Renal cortical epithelial cell (primary cell): ENCODE measurements at places on chromosomes 5 and 9. TPM values are rescaled to one million over a fixed set of nuclear protein-coding genes. Genes with fewer than 3 reads are reported as not detected.

IRX1 gene
- 3.3 and 11.7 TPM in 2 replicates for total RNA-seq

RORB gene
- total RNA-seq: not detected in 2 replicates

FAM78A gene
- total RNA-seq: 0.17 and 0.85 TPM in 2 replicates

C8G gene
- 0.10 and 1.7 TPM in 2 replicates for total RNA-seq

GRXCR2 gene
- total RNA-seq: not detected in 2 replicates

DNA sequence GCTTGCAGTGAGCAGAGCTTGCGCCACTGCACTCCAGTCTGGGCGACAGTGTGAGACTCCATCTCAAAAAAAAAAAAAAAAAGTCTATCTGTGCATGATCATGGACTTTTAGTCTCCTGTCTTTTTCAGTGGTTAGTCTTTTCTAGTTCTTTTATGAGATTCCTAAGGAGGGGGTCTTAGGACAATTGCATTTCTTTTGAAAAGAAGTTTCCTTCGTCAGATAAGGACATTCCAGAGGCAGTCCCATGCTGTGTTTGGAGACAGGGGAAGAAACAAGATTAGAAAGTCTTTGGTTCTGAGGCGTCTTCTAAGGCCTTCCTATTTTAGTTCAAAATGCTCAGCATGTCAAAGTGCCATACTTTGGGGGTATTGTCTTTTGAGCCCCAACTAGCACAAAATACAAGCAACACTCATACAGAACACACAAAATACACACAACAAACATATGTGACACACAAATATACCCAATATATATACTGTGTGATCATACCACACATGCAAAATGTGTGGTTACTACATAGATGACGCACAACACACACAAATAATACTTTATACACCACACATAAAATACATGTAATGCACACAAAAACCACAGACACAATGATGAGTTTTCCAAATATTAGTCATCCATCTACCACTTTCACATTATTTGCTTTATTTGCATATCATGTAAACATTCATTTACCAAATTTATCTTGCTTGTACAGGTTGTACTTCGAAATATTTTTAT, 394.5 kb downstream of the SPATA31D1 start:
- no peak for DNase-seq

DNA sequence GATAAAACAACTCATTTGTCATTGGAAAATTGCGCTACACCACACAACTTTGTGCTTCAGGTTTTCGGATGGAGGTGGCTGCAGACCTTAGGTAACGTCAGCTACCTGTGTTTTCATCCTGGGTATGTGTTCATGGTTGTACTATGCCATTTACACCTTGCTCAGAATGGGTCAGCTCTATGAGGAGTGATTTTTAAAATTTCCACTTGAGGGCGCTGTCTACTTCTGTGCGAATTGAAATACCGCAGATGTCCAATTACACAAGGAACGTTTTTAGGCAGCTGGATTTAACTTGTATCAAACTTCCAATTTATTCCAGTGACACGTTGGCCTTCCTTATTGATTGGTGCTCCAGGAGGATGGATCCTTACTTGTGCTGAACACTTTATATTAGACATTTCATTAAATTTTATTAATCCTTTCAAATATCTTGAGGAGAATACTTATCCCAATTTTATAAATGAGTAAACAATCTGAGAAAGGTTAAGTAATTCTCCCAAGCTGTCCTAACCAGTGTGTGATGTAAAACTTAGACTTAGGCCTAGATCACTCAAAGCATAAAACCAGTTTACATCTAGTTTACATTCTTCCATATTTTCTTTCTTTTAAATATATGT, 23.4 kb downstream of the DMRTA1 start:
- peak; percentile 51 for DNase-seq

DNA sequence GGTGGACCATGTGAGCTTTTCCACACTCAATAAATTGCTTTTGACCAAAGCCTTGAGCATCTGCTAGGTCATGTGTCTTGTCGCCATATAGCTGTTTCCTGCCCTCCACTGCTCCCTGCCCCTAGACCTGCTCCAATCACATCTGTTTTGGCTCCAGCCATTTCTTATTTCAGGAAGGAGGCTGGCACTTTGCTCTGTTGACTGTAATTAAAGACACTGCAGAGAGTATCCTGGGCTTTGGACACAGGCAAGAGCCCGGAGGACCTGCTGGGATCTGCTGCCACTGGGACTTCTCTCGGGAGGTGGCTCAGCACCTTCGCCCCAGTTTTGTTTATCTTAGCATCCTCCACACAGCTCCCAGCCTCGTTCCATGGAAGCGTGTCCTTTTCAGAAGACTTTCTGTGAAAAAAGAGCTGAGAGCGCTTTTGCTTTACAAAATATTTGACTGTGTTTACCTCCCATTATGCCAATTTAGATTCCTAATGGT, 153.2 kb downstream of the MED10 start:
- no peak for DNase-seq

DNA sequence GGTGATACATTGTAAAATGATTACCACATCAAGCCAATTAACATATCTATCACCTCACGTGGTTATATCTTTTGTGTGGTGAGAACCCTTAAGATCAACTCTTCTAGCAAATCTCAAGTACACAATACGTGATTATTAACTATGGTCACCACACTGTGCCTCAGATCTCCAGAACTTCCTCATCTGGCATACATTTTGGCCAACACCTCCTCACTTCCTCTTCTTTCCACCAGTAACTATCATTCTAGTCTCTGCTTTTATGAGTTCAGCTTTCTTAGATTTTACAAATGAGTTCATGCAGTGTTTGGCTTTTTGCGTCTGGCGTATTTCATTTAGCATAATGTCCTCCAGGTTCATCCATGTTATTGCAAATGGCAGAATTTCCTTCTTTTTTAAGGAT, 35.8 kb downstream of the PRKACG start:
- DNase-seq: no peak

- DNase-seq: no peak
Measured at GRCh38 chr9:129459547-129460322, 161.2 kb downstream of the C9orf50 start.

GRCh38 chr9:133160742-133161546, 2.8 kb downstream of the GBGT1 start:
- peak; percentile 90 for DNase-seq

DNA sequence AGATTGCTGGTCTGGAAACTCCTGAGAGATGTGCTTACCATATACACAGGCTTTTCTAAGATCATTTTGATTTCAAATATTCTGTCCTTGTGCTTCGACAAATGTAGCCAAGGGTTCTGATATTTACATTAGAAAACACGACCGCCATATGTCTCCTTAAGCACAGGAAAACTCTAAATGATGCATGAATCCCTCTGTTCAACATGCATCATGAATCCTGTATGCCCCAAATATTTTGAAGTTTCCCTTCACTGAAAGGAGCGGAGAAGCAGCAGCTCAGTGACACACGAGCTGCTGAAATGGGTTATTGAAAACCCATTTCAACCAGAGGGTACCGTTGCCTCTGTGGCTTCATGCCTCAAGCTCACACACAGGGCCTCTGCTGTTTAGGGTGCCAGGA, 74.4 kb downstream of the NREP start:
- no peak for DNase-seq

GRCh38 chr5:69489246-69489645, 3.3 kb upstream of the OCLN start:
- no peak for DNase-seq

DNA sequence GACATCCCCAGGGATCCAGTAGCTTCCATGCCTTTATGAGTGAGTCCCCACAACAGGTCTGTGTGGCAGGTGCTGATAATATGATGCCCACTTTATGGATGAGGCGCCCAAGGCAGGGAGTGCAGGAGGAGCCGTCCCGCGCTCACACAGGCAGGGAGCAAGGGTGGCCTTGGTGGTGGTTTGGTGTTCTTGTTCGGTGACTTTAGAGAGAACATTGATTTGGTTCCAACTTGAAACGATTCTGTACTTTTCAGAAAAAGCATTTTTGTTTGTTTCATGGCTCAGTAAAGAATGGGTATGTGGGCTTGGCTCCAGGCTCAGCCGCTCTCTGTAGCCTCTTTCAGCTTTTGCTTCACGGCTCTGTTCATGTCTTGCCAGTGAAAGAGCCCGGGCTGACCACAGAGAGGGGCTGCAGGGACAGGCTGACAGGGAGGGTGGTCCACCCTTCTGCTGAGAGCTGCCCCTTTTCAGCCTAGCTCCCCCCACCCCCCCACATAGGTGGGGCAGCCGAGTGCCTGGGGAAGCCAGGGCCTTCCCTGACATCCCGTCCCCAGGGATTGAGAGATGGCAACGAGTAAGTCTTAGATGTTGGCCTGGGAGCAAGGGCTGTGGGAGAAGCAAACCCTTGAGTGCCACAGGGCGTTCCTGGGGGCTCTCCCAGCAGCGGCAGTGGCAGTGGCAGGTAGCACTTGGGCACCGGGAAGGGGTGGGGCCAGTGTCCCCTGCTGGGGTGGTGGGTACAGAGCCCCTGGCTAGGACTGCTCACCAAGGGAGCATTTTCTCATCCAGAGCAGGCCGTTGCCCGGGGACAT, 28.0 kb downstream of the NCS1 start:
- DNase-seq: peak; percentile 39

GRCh38 chr5:41793141-41793770, 77.0 kb downstream of the OXCT1 start:
- no peak for DNase-seq

DNA sequence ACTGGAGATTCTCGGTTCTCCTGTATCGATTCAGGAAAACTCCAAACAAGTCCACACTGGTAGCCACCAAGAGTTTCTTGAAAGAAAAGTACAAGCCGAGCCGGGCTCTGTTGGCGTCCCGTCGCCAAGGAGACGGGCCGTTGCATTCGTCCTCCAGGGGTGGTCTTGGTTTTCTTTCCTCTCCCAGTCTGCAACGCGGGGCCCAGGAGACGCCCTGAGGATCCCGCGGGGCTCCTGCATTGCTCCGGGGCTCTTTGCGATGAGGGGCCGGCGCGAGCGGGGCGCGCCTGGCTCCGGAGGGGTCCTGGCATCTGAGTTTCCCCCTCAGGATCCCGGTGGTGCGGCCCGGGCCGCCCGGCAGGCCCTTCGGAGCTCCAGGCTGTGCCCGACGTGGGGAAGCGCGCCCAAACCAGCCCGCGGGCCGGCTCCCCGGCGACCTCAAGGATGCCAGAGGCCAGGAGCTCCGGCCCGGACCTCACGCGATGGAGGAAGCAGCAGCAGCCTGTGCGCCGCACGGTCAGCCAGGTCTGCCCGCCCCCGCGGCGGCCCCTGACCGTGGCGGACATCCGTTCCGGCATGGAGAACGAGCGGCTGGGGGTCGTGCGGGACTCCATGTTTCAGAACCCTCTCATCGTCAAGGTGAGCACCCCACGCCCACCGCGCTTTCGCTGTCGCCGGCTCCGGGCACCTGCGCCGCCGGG, at the start of gene CFAP77:
Gene CFAP77 (plus strand): TSS at position 384 of the 701 bp plus-strand sequence. CDS start 61 bp downstream, at position 445.
- DNase-seq: peak; percentile 14

GRCh38 chr9:116002181-116002580, 151.4 kb upstream of the PAPPA start:
- DNase-seq: peak; percentile 26

DNA sequence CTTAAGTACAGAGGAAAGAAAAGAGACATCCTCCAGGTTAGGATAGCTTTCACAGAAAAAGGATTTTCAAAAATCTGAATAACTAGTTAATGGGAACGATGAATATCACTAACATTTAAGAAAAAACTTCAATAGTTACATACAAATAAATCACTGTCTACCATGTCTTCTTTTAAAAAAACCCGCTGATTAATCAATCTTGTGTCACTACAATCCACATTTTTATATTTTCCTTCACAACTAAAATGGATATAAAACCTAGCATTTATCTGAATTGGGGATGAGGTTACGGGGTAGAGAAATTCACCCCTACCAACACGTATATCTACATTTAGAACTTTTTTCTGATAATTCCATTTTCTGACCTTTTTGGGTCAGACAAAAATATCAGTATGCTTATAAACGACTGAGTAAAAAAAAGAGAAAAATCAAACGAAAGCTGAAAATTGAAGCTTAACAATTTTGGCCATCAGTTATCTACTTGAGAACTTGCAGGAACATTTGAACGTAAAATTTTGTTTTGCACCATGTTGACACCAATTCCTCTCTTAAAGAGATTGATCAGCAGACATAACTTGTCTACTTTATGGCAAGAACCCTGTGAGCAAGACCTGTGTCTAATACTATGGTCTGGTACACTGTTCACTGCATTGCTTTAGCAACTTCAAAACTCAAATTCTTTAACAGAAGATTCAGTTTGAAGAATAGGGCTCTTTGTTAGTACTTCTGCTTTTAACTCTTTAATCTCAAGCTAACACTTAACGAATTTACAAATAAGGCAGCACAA, 4.8 kb downstream of the NR3C1 start:
- no peak for DNase-seq

DNA sequence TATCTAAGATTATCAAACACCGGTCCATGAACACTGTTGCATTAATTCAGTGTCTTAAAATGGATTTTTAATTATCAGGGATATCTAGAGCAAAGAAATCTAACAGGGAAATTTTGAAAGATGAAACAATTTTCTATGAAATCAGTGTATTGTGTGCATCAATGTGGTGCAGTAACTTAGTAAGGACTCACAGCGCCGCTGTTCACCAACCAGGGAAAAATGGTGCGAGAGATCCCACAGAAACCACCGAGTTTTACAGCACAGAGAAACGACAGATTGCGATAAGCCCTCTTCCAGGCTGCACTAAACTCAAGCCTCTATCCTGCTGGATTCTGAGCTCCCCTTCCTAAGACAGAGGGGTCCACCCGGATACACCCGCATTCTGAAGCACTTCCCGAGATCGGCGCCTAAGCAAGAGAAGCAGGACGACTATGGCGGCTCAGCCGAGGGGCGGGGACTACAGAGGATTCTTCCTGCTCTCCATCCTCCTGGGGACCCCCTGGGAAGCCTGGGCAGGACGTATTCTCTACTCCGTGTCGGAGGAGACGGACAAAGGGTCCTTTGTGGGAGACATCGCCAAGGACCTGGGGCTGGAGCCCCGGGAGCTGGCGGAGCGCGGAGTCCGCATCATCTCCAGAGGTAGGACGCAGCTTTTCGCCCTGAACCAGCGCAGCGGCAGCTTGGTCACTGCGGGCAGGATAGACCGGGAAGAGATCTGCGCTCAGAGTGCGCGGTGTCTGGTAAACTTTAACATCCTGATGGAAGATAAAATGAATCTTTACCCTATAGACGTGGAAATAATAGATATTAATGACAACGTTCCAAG, at the start of gene PCDHGA7:
Gene PCDHGA7 (plus strand): TSS at position 274 of the 826 bp plus-strand sequence. CDS start 158 bp downstream, at position 432.
- peak; percentile 2 for DNase-seq

GRCh38 chr9:99040911-99041582, 63.9 kb upstream of the TGFBR1 start:
- DNase-seq: peak; percentile 85

- no peak for DNase-seq
Measured at GRCh38 chr9:1460143-1460769, 410.1 kb downstream of the DMRT2 start.

GRCh38 chr5:11143456-11144267, 382.6 kb upstream of the DAP start:
- DNase-seq: no peak

DNA sequence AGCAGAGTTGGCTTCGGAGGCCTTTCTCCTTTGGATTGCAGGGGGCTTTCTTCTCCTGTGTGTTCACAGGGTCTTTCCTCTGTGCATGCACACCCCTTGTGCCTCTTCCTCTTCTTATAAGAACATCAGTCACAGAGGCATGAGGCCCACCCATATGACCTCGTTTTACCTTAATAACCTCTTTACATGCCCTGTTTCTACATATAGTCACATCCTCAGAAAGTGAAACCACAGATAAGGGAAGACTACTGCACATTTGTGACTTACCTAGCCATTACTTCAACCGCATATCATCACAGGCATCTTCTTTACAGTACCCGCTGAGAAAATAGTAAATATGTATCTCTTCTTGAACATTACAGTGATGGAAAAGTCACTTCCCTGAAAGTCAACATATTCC, 204.9 kb upstream of the TARS1 start:
- DNase-seq: no peak
